ENCODE measurements at places on chromosomes 4 and X.

DNA sequence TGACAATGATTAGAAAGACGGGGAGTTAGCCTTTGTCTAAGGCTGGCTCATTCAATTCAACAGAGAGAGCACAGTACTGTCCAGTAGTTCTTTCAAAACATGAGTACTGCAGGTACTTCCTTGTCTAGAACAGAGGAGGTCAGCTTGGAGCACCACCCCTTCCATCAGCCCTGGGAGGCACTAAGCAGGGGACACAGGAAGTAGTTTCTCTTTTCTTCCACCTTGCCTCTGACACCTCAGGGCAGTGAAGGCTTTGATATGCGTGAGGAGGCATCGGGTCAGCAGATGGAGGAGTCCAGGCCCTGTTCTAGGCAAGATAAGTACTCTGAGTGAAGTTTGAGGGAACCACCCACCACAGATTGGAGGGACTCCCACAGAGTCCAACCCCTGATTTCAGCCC lies 33.1 kb downstream of the MAGEB10 start:
- no peak for DNase-seq

- DNase-seq, result no peak
Measured at GRCh38 chrX:103467156-103467555, 52.1 kb downstream of the RAB40A start.

DNA sequence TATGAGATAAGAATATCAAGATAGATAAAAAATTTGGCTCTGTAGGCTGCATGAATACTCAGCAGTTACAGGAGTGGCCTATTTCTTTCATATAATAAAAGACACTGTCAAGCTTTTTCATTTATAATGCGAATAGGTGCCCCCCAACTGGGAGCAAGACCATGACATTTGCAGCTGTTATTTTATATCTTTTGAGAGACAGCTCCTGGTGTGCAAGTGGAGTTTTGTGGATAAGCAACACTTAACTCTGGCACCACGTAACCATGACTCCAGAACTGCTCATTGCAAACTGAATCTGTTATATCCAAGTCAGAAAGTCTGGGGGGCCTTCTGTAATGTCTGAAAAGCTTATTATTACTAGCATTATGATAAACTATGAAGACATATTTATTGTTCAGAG lies 1372.4 kb downstream of the C4orf33 start:
- DNase-seq, result no peak

GRCh38 chr4:185711726-185712125 lies 100.3 kb downstream of the SORBS2 start:
- DNase-seq, result no peak

DNA sequence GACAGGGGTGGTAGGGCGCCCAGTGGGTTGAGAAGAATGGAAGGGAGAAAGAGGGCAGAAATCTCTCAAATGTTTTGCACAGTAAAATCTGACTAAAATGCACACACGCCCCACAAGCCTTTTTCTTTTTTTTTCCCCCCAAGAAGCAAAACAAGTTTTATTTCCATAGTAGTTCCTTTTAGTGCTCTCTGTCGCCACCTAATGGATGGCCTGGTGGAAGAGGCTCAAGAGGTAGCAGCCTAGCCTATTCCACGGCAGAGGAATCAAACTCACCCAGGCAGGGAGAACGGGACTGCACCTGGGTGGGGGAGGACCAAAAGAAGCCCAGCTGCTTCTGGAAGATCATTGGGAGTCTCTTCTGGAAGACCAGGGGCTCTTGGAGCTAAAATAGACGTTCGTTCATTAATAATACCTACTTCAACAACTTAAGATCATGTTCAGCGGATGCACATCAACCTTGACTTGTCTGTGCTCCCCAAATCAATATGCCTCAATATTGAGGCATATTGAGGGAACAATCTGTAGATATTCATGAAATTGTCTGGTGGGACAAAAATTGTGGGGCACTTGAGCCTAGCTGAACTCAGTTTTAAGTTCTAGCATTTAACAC lies 31.6 kb upstream of the IRAK1 start:
- DNase-seq, result peak; percentile 73

DNA sequence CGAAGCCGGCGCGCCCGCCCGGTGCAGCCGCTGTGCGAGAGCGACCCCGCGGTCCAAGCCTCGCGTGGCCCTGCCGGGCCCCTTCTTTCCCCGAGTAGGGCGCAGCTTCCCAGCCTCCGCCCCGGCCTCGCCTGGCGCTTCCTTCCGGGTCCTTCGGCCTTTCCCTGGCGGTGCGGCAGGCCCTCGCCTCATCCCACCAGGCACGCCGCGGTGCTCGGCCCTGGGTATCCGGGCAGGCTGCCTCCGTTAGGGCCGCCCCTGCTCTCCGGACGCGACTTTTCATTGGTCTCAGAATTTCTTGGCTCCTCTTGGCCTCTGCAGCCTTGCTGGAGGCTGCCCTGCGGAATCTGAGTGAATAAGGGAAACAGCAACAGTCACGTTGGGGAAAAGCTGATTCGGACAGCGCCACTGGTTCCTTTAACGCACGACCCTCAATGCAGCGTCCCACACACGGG lies 429 bp downstream of the UVSSA start:
- DNase-seq, result peak; percentile 88
